ENCODE measurements at places on chromosomes 1 and 21. TPM values are rescaled to one million over a fixed set of nuclear protein-coding genes. Genes with fewer than 3 reads are reported as not detected.

SERTAD4 gene
- 4.6 TPM for total RNA-seq

PTTG1IP gene
- total RNA-seq, result 218 TPM

RNU1-4 gene
- 1,159 TPM for total RNA-seq

WLS gene
- total RNA-seq, result 88.3 TPM

EFCAB7 gene
- 2.0 TPM for total RNA-seq

KIF17 gene
- 1.4 TPM for total RNA-seq

KRTAP22-1 gene
- not detected for total RNA-seq

RIPPLY3 gene
- not detected for total RNA-seq

CLCNKA gene
- total RNA-seq, result not detected

TCP10L gene
- 1.2 TPM for total RNA-seq

CYP4B1 gene
- total RNA-seq, result 1.2 TPM

SYNC gene
- total RNA-seq, result 10.6 TPM

DNA sequence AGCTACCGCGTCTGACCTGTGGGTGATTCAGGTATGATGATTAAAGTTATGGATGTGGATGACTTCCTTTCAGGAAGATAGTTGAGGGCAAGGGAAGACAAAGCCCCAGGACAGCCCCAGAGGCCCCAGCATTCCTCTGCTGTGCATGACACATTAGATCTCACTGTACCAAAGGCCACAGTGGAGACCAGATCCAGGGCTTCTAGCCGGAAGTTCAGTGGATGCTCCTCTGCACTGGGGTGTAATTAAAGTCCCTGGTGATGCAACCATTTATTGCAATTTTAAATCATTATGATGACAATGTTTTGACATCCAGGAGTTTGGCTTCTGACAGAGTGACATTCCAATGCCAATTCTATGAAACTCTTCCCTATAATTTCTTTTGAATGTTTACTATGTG, 5.0 kb downstream of the C4BPA start:
- no peak for DNase-seq

DNA sequence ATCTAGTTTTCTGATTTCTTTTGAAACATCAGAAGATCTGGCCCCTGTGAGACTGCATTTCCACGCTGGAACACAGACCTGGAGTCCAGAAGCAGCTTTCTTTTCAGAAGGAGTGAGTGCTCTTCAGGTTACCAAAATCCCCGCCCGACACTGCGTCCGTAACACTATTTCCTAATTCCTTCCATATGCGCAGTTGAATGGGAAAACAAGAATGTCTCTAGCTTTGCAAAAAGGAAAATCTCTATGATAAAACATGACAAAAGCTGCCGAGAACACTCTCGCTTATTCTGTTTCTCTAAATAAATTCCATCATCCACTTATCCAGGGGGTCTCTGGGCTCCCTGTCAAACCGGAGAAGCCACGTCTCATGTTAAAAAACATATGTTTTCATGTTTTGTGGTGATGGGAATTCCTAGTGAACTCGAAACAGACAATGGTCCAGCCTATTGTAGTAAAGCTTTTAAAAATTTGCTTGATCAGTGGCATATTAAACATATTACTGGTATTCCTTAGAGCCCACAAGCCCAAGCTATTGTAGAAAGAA, 67.7 kb downstream of the PLD5 start:
- DNase-seq, result no peak

DNA sequence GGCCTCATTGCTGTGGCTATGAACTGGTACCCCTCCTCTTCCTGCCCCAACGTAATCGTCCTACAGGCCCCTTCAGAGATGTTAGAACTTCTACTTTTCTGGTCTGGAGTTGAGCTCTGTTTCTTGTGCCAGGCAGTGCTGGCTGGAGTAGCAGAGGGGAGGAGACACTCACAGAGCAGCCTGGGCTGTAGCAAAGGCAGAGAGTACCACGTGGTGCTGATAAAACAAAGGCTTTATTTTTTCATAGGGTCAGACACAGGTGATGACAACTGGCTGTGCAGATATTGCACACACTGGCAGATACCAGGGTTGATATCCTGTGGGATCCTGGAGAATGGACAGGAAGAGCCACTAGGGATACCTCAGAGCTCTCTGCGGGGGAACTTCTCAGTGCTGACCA, 23.2 kb downstream of the CRCT1 start:
- no peak for DNase-seq

- no peak for DNase-seq
These were observed 9.0 kb upstream of the RPTN start for GRCh38 chr1:152167835-152168534.

DNA sequence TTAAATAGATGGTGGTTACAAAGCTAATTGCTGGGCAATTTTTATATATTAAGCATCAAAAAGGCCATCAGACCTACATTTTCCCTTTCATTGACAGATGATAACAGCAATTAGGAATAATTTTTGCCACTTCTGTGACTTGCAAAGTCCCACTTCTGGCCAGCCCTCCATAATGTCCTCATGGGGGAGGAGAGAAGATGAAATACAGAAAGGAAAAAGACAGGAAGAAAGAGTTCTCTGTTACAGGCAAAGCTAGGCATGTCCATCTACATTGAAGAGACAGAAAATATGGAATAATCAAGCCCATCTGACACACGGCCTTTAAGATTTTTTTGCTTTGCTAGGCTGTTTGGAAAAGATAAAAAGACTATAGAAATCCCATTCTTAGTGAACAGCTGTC, 108.0 kb downstream of the ENAH start:
- no peak for DNase-seq

- peak; percentile 61 for DNase-seq
These were observed 56.5 kb downstream of the SDC3 start for GRCh38 chr1:30852026-30852425.

DNA sequence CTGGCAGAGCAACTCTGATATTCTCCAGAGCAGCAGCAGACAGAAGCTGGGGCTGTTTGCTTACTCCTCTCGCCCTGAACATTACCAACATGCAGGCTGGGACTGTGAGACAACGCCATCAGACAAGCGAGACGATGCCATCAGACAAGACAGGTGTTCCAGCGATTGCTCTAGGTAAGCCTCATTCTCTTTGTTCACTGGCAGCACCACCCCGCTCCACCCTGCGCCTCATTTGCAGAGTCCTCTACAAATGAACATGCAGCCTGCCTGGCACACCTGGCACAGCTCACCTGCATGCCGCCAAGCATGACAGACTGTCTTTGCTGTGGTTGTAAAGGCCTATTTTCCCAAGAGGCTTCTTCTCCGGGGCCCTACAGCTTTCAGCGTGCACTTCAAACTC, 346.2 kb downstream of the SMYD3 start:
- no peak for DNase-seq

GRCh38 chr1:231803353-231803752, 176.8 kb downstream of the DISC1 start:
- no peak for DNase-seq

GRCh38 chr1:214453109-214453722, 98.2 kb downstream of the PTPN14 start:
- no peak for DNase-seq

- DNase-seq, result no peak
These were observed 73.4 kb upstream of the PROX1 start for GRCh38 chr1:213914392-213914791.

GRCh38 chr1:1058921-1059493, 15.1 kb downstream of the RNF223 start:
- DNase-seq, result no peak

DNA sequence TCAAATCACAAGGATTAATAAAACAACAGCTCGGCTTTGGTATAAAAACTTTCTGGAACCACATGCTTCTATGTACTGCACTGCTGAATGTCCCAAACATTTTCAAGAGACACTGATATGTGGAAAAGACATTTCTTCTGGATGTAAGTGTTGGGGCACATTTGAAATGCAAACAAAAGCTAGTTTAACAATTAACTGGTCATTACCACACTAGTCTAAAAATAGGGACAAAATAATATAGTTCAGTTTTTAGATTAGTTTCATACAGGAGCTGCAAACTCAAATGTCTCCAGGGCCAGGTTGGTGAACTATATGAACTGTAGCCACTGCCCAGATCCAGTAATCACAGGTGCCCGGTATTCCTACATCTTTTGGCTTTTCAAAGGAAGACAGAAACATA, 3.2 kb downstream of the IL23R start:
- no peak for DNase-seq

DNA sequence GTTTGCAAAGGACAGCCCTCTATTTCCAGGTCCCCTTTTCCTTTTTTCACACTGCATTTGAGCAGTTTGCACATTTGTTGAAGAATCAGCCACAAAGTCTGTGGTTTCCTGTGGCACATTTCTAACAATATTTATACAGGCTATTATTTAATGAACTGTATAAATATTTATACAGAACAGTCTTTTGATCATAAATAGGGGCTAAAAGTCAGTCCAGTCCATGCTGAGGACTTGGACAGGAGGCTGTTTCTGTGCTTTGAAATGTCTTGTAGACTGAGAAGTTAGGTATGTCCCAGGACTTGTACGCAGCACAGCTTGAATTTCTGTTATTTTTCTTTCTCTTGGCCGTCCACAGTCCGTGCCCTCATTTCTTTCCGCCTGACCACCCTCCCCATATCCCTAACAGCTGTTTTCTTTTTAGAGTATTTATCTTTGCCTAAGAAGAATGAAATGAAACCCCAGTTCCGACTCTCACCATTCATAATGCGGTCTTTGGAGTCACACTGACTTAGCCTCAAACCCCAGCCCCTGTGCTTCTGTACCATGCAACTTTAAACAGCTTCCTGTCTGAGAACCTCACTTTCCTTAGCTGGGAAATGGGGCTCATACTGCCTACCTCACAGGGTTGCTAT, 19.7 kb downstream of the FGGY start:
- DNase-seq, result no peak

DNA sequence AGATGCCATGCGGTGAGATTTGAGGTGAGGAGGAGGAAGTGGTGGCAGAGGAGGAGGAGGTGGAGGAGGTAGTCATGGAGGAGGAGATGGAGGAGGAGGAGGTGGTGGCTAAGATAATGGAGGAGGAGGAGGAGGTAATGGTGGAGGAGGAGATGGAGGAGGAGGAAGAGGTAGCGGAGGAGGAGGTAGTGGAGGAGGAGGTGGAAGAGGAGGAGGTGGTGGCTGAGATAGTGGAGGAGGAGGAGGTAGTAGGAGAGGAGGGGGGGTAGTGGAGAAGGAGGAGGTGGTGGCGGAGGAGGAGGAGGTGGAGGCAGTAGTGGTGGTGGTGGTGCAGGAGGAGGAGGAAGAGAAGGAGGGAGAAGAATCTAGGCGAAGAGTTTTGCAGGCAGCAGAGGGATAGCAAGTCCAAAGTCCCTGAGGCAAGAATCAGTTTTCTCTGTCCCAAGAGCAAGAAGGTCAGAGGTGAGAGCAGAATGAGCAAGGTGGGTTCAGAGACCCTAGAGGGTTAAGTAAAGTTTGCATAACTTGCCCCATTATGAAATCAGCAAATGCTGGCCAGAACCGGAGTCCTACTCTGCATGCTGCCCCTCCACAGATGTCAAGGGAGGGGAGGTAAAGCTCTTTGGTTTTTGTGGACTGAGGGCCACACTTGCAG, 38.9 kb upstream of the GNPAT start:
- DNase-seq, result no peak

- DNase-seq, result peak; percentile 59
These were observed 61.2 kb upstream of the MCOLN3 start for GRCh38 chr1:85109475-85109874.

DNA sequence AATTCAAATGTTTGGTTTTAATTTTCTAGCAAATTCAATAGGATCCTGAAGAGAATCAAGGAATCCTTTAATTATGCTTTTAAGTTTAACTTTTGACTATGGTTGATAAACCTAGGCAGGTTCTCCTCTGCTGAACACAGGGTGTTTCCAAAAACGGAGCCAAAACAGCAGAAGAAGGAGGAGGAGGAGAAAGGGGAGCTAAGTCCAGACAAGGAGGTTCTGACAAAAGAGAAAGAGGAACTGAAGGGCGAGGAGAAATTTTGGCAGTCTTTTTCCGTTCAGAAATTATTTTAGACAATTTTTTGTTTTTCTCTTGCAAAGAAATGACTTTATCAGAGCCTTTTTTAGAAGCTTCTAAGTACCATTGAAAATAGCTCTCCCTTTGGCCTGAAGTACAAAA, 33.2 kb upstream of the FNBP1L start:
- no peak for DNase-seq

GRCh38 chr1:203704120-203704519, 60.9 kb upstream of the LAX1 start:
- no peak for DNase-seq

- no peak for DNase-seq
These were observed 14.9 kb downstream of the UTP11 start for GRCh38 chr1:38027201-38028104.

DNA sequence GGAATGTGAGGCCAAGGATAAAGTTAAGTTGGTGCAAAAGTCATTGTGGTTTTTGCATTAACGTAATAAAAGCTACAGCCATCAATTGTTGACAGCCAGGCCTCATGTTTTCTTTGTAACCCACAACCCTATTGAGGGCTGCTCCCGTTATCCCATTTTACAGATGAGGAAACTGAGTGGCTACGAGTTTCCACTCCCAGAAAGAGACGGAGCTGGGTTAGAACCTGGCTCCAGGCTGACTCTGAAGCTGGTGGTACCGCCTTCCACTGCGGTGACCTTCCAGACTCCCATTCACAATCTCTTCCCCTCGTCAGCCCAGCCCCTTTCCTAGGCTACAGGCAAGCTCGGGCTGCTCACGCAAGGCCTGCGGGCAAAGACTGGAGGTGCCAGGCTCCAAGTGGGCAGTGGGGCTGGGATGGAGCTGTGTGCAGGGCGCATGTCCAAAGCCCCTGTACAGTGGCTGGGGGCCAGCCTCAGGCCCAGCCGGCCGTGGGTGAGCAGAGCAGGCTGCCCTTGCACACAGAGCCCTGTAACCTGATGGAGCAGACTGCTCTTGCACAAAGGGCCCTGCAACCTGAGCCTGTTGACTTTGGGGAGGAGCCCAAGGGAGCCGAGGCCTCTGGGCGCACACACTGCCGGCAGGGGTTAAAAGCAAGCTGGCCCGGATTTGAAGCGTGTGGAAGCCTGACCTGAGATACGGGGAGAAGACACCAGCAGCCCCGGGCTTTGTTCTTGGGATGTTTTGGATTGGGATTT, 97.4 kb upstream of the TMPRSS2 start:
- DNase-seq, result no peak

- no peak for DNase-seq
These were observed 27.6 kb upstream of the CNN3 start for GRCh38 chr1:94954263-94955220.

DNA sequence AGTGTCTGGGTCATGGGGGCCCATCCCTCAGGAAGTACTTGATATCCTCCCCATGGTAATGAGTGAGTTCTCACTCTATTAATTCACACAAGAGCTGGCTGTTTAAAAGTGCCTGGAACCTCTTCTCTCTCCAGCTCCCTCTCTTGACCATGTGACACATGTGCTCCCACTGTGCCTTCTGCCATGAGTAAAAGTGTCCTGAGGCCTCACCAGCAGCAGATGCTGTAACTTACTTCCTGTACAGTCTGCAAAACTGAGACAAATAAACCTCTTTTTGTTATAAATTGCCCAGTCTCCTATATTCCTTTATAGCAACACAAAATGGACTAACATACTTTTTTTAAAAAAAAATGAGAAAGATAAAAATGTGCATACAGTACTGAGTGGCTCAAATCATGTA, 24.0 kb downstream of the PUM1 start:
- no peak for DNase-seq

- no peak for DNase-seq
These were observed 70.5 kb downstream of the LRRC8C start for GRCh38 chr1:89703469-89703868.

All from colonic mucosa (tissue), 4 donors.